ENCODE measurements at places on chromosomes 3 and 15.
A peak's percentile ranks its signal among the peaks of the same experiment; 100 is the strongest.

GRCh38 chr3:85360742-85361387, 402.1 kb downstream of the CADM2 start:
- peak; percentile 11 for DNase-seq

- DNase-seq = no peak
Observed at GRCh38 chr3:134362221-134362620, 12.0 kb downstream of the AMOTL2 start.

- no peak for DNase-seq
Observed at GRCh38 chr15:74206801-74207281, 4.3 kb upstream of the STRA6 start.

GRCh38 chr3:60215946-60216345, 1035.3 kb downstream of the FHIT start:
- no peak for DNase-seq

DNA sequence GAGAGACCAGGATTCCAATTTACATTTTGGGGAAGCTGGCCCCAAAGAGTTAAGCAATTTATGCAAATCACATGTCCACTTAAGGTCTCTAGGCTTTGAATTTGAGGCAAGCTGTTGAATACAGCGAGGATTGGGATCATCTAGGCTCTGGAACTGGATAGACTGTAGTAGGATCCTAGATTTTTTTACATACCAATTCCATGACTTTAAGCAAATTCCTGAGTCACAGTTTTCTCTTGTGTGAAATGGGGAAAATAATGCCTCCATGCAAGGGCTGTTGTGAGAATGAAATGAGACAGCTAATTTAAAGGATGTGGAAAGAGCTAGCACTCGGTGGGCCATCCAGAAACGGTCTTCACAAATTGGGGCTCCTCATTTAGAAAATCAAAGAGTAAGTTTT, 103.4 kb downstream of the MINAR1 start:
- no peak for DNase-seq

DNA sequence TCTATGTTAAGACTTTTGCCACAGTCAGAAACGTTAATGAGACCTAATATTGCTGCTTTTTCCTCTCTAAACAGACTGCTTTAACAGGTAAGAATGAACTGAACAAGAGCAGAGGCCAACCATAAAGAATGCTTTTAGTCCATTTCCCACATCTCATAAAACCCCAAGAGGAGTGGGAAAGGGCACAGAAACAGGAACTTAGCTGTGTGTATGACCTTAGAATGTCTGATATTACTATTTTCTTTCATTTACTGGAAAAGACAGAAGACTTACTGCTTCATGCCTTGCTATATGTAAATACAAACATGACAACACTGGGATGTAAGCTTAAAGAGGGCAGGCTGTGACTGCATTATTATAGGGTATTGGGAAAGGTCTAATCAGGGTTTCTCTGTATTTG, 115.0 kb downstream of the ISL2 start:
- DNase-seq = no peak

- peak; percentile 94 for DNase-seq
Observed at GRCh38 chr3:188954590-188955208, 217.1 kb upstream of the TPRG1 start.

- DNase-seq = peak; percentile 15
Observed at GRCh38 chr3:132399054-132399929, 18.0 kb upstream of the DNAJC13 start.

GRCh38 chr15:40155270-40155910, 5.5 kb upstream of the BUB1B start:
- peak; percentile 78 for DNase-seq

DNA sequence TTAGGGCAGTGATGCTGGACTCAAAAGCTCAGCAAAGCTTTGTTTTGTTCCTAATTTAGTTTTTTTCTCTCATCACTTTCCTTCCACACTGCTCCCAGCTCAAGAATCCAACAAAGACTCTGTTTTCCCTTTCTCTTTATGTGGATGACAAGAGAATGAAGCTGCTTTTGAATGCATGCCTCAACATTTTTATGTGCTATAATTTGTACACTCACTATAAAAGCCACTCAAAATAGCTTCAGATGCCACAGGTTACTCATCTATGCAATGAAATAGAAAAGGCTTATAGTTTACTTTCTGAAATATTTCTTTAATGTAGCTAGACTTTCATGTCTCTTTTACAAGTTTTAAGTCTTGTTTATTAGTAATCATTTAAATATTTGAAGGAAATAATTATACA, 714.9 kb downstream of the OTOL1 start:
- no peak for DNase-seq

- DNase-seq = no peak
Observed at GRCh38 chr3:86988235-86988634, 2.7 kb downstream of the VGLL3 start.

DNA sequence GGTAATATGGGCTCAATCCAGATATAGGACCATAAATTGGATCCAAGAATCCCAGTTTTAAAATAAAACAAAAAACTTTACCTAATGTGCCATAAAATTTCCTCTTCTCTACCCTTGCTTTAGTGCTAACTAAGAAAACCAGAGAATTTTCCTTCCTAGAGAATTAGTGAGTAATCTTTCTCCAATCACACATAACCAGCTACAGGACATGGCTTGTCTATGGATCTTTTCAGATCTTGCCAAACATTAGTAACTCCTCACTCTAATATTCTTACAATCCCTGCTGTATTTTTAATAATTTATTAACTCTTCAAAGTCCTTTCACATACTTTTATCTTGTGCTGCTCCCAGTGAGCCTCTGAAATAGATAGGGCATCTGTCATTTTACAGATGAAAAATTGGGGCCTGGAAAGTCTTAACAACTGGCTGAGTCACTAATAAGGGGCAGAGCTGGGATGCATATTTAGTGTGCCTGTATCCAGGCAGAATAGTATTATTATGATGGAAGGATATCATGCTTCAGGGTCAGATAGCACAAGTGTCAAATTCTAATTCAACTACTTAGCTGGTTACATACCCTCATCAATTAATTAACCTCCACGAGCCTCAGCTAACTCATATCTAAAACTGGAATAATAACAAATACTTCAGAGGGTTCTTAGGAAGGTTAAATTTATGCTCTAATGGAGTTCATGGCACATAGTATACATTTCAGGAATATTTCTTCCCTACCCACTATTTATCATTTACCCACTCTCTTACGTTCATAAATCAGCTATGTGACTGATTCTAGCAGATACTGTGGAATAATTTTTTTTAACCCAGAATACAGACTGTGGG, 5.6 kb downstream of the ZBED2 start:
- DNase-seq = no peak

- no peak for DNase-seq
Observed at GRCh38 chr15:65653801-65654521, 32.2 kb downstream of the SLC24A1 start.

GRCh38 chr3:39531665-39532064, 64.2 kb downstream of the MOBP start:
- DNase-seq = no peak

DNA sequence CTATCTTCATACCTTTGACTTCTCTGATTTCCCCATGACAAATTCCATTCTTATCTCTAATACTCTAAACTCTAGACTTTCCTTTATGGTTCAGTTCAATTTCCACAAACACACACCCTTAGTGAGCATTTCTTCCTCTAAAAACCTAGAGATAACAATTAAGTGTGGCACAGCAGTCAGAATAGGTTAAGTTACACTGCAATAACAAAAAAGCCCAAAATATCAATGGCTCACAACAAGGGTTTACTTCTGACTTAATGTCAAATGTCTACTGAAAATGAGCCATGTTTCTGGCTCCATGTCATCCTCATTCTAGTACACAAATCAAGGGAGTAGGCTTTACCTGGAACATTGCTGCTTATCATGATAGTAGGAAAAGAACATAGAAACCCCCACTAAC, 123.8 kb downstream of the TAFA4 start:
- no peak for DNase-seq

- DNase-seq = no peak
Observed at GRCh38 chr15:40937762-40938535, 8.8 kb downstream of the DLL4 start.

- no peak for DNase-seq
Observed at GRCh38 chr3:188179006-188179966, 25.3 kb downstream of the LPP start.

DNA sequence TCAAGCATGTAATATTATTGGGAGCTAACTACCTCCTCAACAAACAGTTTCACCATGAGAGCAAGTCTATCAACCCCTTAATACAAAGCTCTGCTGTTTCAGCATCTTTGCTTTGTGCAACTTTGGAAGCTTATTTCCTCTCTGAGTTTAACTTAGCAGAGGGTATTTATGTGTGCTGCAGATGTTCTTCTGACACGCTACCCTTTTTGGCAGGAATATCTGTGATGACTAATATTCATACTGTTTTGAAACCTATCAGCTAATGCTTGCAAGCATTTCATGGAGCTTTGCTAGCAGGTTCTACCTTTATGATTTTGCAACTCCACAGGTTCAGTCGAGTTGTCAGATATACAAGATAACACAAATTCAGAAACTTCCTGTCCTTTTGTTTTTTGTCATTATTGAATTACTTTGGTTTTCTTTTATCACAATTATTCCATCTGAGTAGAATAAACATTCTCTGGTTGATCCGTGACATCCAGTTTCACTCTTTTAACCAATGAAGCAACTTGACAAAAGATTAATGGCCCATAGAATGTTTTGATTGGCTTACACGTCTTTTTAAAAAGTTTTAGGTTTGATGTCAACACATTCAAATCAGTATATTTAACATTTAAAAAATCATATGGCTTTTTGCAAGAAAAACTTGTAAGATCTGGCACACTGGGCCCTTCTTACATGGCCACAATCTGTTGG, 1.7 kb upstream of the SLC9A9 start:
- no peak for DNase-seq

DNA sequence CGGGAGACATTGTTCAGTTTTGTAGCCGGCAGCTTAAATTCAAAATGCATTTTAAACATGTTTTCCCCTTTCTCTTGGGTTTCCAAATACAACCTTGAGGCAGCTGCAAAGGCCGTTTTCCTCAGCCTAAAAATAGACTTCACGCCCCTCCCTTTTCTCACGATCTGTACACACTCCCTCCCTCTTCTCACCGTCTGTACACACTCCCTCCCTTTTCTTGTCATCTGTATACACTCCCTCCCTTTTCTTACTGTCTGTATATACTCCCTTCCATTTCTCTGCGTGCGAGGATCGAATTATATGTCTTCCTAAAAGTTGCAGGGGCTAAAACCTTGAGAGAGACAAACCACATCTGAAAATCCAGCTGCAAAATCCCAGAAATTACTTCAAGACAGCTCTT, 8.9 kb downstream of the MUC4 start:
- no peak for DNase-seq

DNA sequence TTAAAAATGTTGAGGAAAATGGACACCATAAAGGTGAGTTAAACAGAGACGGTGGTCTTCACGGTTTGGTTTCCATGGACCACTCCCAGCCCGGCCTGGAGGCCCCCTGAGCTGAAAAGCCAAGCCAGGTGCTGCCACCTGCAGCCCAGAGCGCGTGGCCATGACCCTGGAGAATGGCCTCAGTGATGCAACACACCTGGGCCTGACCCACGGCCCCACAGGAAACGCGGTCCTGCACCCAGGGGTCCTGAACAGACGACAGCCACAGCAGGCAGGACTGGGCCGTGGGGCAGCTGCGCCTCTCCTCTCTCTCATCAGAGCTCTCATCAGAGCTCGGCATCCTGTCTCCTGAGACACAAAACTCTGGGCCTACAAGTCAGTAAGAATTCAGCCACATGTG, 64.1 kb downstream of the NIPA2 start:
- DNase-seq = no peak

- DNase-seq = no peak
Observed at GRCh38 chr15:74275957-74276356, 39.8 kb downstream of the CCDC33 start.

DNA sequence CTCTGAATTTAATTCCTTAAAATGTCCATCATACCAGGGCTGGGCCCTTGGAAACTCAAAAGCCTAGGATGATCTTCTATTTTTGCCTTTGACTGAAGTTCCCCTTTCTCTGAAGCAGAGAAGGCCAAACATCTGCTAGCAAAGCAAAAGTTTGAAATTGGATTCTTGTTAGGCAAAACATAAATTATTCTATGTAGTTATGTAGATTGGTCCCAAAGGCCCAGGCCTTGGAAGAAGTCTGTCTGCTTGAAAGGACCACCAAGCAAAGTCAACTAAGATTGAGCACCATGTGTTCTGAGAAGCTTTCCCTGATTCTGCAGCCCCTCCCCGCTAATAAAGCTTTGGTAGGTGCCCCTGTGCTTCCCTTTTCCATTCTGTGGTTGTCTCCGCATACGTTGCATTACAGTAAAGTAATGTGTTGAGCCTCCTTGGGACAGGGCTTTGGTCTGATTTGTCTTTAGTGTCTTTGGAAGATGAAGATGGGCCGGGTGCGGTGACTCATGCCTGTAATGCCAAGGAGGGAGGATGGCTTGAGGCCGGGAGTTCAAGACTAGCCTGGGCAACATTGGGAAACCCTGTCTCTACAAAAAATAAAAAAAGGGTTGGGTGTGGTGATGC, 56.4 kb downstream of the RPL39L start:
- no peak for DNase-seq

DNA sequence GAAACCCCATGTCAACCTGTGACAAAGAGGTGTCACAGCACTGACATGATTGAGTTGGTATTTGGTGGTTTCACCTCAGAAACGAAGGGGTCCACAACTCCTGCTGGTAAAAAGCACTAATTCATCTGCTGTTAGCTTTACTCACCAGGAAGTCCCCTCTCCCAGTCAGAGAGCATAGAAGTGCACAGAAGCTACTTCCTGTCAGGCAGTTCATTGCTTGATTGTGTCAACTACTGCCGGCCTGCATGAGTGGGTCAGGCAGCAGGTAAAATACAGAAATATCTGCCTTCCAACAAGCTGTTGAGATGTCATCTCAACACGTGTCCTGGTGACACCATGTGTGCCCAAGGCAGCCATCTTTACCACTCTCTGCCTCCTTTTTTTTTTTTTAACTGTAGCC, 596.6 kb upstream of the NR2F2 start:
- DNase-seq = no peak

DNA sequence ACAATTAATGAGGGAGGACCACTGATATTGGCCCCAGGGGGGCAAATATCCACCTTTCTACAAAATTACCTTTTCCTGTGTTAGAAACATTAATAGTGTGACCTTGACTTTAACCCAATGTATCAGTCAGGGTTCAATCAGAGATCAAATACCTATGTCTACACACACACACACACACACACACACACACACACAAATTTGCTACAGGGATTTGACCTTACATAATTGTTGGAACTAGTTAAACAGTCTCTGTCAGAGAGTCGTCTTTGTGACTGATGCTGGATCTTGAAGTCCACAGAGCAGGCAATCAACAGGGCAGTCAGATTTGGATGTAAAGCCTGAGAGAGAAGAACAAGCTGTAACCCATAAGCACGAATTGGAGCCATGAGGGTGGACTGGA, 32.5 kb downstream of the TM4SF4 start:
- DNase-seq = no peak

DNA sequence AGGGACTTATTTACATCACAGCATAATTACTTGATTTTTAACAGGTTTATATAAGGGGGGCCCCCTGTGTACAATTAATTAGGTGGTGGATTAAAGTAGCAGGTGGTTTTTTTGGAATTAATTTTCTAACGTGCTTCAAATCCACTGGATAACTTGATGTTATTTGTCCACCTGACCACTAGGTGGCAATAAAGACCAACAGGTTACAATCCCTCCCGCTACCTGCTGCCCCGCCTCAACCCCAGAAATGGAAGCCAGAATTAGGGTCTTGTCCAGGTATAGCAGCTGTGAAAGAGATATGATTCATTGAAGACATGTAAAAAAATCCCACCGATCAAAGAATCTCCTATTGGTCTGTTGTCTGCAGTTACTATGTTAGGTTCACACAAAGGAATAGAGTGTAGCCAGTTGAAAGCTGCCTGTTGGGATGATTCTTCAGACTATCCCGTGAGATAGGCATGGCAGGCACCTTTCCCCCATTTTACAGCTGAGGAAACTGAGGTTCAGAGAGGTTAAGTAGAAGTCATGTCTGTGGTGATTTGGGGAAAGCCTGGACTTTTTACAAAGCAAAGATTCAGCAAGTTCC, 44.0 kb downstream of the MFSD1 start:
- peak; percentile 53 for DNase-seq
